Activated T-helper 1 cell treated with Interleukin-2 at 50 U/mL for 16 hours (primary cell): ENCODE measurements at places on chromosomes 13 and 19.

DNA sequence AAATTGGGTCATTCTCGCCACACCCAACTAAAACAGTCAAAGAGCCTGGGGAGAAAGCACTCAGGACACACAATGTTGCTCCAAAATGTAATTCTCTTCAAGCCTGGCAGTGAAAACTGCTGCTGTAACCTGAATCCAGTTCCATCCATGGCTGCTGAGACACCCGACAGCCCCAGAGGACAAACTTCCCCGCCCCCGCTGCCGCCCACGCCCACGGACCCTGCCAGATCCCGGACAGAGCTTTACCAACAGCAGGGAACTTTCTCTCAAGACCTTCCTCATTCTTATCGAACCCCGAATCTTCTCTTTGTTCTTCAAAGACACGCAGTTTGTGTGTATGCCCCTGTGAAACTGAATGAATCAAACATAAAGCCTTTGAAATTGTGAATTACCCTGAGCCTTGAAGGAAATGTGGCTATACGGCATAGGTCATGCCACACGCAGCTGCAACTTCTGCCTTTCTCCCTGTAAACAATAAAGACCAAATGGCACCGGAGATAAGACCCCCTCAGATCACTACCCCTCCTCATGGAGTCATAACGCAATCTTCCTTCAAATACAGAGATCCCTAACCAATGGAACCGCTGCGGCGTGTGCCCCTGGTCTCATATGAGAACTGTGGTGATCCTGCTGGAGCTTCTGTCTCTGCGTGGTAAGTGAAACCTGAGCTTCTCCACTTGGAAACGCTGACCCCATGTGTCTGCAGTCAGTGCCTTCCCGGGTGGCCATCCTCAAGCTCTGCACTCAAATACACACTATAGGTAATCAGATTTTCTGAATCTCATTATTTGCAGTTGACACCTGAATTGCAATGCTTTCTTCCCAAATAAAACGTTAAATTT, 4.8 kb upstream of the LAMP1 start:
- DNase-seq = no peak

GRCh38 chr13:21625366-21625765, 21.4 kb upstream of the MICU2 start:
- DNase-seq = no peak

DNA sequence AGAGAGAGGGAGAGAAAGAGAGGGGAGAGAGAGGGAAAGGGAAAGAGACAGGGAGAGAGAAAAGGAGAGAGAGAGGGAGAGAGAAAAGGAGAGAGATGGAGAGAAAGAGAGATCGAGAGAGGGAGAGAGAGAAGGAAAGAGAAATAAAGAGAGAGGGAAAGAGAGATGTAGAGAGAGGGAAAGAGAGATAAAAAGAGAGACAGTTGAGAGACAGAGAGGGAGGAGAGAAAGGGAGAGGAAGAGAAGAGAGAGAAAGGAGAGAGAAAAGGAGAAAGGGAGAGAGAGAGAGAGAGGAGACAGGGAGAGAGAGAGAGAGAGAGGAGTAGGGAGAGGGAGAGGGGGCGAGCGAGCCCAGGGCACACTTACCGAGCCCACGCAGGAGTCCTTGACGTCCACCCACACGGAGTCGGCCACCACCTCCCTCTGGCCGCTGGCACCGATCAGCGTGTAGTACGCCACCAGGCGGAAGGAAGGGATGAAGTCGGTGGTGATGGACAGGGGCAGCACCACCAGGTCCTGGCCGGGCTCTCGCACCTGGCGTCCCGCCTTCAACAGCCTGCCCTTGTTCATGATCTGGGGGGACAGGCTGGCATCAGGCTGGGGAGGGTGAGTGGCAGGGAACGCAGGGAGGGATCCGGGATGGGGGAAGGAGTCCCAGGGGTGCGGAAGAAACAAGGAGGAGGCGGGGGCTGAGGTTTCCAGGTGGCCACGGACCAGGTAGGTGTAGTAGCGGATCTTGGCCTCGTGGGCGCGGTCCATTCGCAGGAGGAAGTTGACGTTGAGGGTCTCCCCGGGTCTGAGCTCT, 10.0 kb downstream of the C3 start:
- DNase-seq = no peak

DNA sequence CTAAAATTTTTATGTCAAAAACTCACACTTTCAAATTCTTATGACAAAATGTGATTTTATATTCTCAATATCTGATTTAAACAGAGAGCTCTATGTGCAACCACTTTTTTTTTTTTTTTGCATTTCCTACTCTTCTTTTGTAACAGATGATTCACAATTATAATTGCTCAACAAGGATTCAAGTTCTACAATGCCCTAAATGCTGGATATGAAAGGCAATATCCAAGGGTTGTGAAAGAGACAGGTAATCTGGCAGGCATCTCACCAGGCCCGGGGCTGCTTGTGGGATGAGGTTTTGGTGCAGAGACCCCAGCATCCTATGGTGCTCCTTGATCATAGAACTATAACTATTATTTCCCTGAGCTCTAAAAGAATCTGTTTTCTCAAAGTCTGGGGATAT, 363.6 kb upstream of the NBEA start:
- DNase-seq = no peak

DNA sequence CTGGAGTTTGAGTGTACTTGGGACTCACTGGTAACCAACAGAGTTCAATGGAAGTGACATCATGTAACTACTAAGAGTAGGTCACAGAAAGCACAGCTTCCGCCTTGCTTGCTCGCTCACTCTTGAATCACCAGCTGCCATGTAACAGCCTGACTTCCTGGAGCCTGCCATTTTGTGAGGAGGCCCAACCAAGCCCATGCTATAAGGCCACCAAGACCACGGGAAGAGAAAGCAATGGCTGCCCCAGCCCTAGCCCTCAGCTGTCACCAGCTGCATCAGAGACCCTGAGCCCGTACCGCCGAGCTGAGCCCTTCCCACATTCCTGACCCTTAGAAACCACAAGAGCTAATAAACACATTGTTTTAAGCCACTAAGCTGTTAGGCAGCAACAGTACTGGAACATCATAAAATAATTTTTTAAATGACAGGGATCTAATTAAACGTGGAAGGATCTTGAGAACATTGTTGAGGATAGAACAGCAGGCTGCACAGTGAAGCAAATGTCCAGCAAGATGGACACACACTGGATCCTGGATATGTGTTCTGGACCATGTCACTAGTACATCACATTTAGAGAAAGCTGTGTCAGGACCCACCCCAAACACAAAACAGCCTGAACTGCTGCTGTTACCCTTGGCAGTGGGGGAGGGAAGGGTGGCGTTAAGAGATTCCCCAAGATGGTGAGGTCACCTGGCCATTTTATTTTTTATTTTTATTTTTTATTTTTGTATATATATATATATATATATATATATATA, 21.7 kb upstream of the LDLR start:
- no peak for DNase-seq

DNA sequence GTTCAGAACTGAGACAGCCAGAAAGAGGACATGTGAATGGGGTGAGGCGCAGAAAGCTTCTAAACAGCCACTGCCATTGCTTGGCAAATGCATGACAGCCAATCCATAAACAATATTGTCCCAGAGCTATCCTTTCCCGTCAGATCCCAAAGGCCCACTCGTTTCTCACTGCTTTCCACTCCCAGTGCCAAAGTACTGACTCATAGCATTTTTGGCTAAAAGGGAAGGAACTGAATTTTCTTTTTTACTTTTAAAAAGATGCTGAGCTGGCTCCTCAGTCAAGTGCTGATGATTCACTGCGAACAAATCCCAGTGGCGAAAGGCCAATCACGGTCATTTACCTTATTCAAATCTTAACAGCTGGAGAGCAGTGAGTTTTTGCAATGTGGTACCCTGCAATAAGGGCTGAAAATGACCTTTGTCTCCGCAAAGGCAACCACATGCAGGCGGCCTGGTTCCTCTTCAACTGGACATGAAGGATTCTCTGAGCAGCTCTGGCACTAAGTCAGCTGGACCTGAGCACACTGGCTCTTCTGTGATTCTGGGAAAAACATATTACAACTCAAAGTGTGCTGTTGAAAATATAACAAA, 151.7 kb downstream of the DCLK1 start:
- no peak for DNase-seq

- DNase-seq = no peak
Observed at GRCh38 chr19:40390084-40390742, at the start of gene HIPK4. HIPK4 (minus strand) TSS chr19:40390181; CDS start chr19:40389902, 279 bp downstream.

DNA sequence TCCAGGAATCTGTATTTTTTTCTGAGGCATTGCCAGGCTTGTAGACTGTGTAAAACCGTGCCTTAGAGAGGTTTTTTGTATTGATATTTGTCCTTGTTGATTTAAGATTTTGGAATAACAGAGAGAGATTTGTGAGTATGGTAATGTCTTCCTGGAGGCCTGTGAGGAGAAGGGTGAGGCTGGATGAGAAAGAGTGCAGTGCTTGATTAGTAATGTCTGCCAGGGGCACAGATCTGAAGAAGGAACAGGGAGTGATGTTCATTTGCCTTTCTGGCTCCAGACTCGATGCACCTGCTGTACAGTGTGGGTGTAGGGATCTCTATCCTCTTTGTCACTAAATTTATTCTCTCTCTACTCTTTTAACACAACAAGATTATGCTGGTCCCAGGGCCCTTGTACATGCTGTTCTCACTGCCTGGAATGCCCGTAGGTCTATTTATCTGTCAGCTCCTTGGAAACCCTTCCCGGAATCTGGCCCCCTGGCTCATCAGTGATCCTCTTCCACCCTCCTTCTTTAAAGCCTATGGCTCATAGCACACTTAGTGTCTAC, 4.2 kb downstream of the FIZ1 start:
- no peak for DNase-seq

GRCh38 chr19:16116067-16116466, 4.4 kb downstream of the RAB8A start:
- DNase-seq = no peak

DNA sequence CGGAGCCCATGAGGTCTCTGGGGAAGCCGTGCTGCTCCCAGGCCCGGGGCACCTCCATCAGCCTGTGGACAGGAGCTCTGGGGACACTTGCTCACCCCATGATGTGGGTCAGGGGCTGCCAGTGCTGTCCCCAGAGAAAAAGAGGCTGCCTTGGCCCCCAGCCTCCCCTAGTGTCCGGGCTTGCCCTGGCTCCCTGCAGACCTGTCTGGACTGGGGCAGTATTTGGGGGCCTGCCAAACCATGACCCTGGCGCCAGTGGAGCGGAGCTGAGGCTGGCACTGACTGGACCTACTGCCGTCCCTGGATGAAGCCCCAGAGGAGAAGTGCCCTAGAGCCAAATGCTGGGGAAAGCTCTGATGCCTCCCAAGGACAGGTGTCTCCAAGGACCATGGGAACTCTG, 30.4 kb downstream of the ELAVL1 start:
- no peak for DNase-seq

DNA sequence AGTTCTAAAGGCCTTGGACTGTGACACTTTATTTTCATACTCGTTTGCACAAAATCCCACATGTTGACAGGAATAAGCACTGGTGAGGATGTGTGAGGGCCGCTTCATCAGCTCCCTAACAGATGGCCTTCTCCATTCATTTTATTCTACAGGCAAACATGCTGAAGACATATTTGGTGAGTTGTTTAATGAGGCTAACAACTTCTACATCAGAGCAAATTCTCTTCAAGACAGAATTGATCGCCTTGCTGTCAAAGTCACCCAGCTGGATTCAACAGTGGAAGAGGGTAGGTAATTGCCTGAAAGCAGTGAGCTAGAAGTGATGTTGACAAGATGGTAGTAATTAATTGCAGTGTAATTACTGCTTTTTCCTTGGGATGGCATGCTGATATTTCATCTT, 95.7 kb downstream of the GPR12 start:
- DNase-seq = no peak

- no peak for DNase-seq
Observed at GRCh38 chr13:86486582-86486981, 687.4 kb upstream of the SLITRK6 start.

DNA sequence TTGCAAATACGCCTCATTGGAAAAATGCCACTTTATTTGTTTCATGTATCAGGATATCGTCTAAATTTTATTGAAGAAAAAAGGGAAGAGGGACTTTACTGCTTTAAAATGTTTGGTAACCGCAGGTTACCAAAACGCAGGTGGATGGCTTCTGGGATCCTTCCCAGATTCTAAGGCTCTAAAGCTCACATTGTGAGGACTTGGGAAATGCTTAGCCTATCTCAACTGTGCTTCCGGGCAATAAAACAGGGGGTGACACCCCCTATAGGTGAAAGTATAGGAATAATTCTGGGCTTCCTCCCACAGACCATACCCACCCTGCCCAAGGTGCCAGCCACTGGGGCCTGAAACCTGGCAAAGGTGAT, 73.2 kb upstream of the IPO5 start:
- DNase-seq = no peak

DNA sequence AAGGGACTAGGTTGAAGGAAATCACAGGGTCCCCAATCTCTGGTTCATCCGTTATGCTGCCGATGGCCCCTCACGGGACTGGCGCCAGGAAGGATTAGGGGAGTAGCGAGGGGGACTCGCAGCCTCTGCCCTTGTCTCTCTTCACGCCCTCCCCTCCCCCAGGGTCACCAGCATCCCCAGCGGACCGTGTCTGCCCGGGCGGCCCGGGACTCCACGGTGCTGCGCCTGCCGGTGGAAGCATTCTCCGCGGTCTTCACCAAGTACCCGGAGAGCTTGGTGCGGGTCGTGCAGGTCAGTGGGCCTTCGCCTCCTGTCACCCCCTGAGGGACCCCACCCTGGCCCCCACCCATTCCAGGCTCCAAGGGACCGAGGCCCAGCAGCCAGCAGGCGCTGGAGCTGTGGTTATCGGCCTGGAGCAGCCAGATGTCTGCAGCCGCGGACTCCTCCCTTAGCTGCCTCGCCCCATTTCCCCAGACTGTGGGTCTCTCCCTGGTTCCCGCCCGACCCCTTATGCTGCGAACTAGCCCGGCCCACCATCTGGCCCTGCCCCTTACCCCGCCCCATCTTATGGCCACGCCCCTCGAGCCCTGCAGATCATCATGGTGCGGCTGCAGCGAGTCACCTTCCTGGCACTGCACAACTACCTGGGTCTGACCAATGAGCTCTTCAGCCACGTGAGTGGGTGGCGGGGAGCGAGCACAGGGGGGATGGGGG, 5.4 kb downstream of the PNPLA6 start:
- no peak for DNase-seq

- no peak for DNase-seq
Observed at GRCh38 chr19:43409415-43409814, 5.3 kb upstream of the TEX101 start.

- DNase-seq = no peak
Observed at GRCh38 chr19:19539698-19540063, 1.6 kb downstream of the CILP2 start.

DNA sequence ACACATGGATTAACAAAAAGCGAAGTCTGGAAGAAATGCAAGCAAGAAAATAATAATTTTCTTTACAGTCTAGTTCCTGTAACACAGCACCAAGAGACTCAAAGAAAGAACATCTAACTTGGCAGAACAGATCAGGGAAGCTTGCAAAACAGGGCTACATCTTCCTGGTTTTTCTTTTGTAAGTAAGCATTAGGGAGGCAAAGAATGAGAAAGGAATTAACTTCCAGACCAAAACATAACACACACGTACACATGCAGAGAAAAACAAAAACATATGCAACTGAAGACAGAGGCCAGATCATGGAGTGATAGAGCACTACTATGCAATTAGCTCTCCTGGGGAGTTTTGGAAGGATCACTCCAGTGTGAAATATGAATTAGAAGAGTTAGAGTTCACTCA, 120.5 kb downstream of the DIAPH3 start:
- DNase-seq = no peak
